ENCODE measurements at places on chromosomes 1 and 21.

GRCh38 chr21:42384156-42384945, 11.5 kb downstream of the TMPRSS3 start:
- DNase-seq: no peak

DNA sequence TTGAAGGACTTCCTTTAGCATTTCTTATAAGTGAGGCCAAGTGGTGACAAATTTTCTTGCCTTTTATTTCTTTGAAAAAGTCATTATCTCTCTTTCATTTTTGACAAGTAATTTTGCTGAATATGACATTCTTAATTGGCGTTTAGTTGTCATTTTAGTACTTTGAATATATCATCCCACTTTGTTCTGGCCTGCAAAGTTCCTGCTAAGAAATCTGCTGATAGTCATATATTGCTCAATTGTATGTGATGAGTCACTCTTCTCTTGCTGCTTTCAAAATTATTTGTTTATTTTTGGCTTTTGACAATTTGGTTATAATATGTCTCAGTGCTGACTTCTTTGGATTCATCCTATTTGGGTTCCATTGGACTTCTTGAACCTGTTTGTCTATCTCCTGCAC, 312.6 kb downstream of the DUSP10 start:
- DNase-seq: no peak

GRCh38 chr1:107653765-107654164, 311.2 kb downstream of the VAV3 start:
- no peak for DNase-seq

DNA sequence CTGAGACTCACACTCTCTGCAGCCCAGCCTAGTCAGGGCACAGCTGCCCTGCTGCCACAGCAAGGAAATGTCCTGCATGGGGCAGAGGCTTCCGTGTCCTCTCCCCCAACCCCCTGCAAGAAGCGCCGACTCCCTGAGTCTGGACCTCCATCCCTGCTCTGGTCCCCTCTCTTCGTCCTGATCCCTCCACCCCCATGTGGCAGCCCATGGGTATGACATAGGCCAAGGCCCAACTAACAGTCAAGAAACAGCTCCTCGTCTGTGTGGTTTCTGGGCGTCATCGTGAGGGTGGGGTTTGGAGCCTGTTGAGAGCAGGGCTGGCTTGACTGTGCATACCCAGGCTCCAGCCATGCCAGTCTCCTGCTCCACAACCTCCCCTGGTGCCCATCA, 19.5 kb downstream of the FAAH start:
- no peak for DNase-seq

DNA sequence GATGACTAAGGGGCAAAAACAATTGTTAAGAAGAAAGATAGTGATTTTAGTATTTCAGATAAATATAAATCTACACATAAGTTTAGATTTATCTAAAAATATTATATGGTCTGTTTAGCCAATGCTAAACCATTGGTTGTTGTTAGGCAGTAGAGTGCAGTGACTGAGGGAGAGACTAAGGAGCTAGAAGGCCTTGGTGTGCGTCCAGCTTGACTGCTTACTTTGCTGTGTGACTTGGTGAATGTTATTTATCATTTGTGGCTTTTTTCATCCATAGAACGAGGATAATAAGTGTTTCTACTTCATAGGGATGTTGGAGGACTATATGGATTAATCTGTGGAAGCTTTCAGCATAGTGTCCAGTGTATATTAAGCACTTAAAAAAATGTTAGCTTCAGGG, 264.7 kb upstream of the C1orf105 start:
- no peak for DNase-seq

DNA sequence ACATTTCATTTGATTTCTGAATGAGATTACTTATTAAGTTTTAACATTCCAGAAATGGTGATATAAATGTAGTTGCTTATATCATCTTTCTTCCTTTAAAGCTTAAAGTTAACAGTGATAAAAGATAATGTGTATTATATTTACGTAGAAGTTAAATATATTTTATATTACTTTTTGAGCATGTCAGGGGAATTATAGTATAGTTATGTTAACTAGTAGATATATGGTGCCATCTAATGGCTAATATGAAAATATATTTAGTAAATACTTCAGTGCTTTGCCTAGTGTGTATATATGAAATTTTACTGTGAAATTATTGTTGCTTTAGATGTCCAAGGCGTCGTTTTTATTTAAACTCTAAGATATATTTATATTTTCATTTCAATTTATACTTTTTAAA, 51.5 kb downstream of the SYT14 start:
- DNase-seq: no peak

DNA sequence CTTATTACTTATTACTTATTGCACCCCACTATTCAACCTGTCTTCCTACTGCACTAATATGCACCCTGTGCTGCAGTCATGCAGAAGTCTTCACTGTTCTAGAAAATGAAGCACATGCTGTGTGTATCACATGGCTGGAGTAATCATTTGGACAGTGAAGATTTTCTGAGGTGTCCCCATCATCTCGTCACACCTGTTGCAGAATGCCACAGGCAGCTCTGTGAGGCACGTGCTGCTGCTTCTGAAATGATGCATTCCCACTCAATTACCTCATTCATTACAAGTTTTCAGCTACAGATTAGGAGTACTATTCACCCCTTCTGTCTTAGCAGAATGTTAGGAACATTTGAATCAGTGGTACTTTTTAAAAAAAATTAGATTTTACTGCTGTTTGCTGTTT, 325.7 kb upstream of the ST6GALNAC5 start:
- DNase-seq: no peak

DNA sequence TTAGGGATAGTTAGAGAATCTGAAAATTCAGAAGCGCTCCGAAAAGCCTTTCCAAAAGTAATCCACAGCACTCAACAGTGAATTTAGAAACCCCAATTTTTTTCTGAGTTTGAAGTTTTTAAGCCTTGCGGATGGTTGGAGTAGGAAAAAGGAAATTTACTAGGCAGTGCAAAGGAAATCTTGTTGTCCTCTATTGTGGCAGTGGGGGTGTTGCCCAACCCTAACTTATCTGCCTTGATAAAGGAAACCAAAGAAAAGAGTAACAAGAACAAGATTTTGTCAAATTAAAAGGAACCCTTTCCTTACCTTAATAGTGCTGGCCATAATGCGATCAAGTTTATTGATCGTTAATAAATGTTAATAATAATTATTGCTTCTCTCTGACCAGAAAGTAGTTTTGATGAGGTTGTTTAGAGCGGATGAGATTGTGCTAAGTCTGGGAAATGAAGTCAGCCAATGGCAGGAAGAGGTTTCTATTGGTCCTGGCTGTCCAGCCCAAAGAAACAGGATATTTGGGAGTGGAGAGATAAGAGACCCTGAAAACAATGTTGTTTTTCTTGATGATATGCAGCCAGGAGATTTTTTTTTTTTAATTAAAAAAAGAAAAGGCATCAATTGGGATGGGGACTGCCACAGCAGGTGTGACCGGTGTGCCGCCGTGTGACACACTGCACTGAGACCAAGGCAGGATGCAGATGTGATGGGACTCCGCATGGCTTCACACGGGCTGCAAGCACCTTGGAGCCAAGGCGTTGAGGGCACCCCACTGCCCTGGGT, at the start of gene ERG:
Gene ERG, minus strand, starts transcription at position 421 of the 777 bp plus-strand sequence. Its CDS starts 97 bp downstream, at position 324.
- DNase-seq: no peak

GRCh38 chr1:231584117-231584516, 42.5 kb upstream of the DISC1 start:
- no peak for DNase-seq

GRCh38 chr1:239367196-239367810, 19.1 kb upstream of the CHRM3 start:
- no peak for DNase-seq

GRCh38 chr1:87644579-87645190, 316.0 kb downstream of the LMO4 start:
- DNase-seq: no peak

GRCh38 chr1:207867136-207868109, 43.5 kb downstream of the CD34 start:
- no peak for DNase-seq

- DNase-seq: no peak
Observed at GRCh38 chr1:229043115-229043514, 227.8 kb upstream of the RAB4A start.

DNA sequence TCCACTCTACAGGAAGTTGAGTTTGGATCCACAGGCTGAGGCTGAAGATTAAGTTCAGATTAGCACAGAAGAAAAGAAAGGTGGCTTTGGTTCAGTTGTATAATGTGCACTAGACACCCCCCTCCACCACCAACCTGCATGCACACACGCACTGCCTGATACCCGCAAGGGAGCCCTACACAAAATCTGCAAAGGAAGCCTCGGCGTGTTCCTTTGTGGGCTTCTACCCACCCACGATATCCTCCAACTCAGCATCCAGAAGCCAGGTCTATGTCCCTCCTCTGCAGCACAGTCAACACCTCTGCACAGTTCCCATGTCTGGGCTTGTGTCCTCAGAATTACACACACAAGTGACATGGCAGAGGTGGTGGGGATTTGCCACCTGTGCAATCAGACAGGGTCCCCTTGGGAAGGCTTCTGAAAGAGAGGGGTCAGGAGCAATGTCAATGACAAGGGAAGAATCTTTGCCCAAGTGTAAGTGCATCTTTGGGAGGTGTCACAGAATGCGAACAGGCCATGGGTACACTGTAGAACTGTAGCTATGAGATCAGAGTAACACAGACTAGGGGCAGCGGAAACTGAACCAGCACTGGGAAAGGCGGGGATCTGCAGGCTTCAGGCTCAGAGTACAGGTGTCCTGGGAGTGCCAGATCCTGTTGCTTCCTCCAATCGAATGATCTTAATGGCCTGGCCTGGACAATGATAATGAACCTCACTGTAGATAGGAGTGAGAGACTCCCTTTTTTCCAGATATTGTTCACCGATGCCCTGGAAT, 148.6 kb upstream of the ETV3 start:
- DNase-seq: no peak

DNA sequence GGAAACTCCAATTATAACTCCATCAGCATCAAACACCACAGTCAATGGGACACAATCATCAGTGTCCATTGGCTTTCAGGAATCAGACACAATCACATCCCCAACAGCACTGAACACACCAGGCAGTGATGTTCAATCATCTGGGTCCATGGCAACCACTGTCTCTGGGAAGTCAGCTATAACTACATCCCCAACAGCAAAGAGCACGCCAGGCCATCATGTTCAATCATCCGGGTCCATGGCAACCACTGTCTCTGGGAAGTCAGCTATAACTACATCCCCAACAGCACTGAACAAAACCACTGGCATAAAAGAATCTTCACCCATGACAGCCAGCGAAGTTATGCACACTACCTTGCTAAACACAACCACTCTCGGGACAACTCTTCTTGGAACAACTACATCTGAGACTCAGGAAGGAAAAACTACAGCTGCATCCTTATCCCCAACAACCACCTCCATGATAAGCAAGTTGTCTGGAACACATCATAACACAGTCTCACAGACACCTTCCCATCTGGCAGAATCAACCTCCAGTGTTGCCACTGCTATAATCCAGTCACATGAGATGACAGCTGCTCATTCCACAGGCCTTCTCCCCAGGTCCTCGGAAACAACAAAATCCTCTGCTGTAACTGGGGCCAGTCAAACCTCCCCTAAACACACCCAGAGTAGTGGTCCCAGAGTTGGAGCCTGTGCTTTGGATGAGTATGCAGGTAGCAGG, 19.9 kb downstream of the CATSPER4 start:
- DNase-seq: no peak

DNA sequence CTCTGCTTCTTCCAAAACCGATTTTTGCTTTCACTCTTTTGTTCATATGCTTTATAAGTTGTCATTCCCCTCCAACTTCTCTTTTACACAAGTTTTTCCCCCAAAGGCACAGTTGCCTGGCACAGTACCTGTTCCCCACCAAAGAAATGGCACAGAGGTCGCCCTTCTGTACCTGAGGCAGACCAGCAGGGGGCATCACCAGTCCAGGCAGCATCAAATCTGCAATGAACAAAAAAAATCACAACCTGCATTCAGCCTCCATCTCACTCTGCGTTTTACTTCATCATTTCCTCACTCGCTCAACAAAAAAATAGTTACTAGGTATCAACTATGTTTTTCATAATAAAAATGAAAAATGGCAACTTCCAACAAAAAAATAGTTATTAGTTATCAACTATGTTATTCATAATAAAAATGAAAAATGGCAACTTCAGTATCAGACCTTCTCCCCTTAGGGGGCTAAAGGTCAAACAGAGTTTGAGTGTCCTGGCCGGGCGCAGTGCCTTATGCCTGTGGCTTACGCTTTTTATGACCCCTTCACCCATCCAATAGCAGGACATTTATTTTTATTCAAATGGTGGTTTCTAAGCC, 4.1 kb downstream of the EIF2D start:
- peak; percentile 34 for DNase-seq

DNA sequence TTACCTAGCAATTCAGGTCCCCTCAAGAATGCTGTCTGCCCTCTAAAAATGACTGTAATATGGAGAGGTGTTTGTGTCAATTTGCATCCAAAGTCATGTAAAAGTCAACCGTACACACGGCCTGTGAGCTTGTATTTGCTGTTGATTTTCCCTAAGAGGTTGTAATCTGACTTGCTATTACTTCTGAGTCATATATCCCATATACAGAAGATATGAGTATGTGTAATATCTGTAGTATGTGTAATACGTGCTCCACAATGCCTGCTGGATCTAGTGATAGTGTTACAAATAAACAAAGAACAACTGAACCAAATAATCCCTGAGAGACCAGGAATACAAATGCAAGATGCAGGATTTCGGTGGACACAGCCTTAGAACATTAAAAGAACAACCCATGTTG, 1.4 kb upstream of the KCNJ6 start:
- no peak for DNase-seq

- peak; percentile 45 for DNase-seq
Observed at GRCh38 chr1:8152731-8153702, 126.9 kb upstream of the ERRFI1 start.

GRCh38 chr21:34703571-34703970, 34.8 kb downstream of the CLIC6 start:
- no peak for DNase-seq

DNA sequence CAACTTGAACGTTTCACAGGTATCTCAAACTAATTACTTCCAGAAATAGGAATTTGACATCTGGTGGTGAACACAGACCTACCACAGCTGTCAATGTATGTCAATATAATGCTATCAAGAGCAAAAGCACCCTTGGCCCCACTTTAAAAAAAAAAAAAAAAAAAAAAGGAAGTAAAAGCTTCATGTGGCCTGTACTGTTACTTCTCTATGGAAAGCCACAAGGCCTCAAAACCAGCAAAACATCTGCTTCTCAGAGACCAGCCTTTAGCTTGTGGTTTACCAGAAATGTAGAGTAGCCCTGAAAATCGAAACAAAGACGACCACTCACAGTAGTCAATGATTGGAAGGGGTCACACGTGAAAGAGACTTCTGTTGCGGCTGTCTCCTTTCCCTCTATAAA, 109.6 kb downstream of the SLC45A1 start:
- DNase-seq: no peak

- DNase-seq: peak; percentile 71
Observed at GRCh38 chr1:65687428-65688214, 105.1 kb upstream of the PDE4B start.

DNA sequence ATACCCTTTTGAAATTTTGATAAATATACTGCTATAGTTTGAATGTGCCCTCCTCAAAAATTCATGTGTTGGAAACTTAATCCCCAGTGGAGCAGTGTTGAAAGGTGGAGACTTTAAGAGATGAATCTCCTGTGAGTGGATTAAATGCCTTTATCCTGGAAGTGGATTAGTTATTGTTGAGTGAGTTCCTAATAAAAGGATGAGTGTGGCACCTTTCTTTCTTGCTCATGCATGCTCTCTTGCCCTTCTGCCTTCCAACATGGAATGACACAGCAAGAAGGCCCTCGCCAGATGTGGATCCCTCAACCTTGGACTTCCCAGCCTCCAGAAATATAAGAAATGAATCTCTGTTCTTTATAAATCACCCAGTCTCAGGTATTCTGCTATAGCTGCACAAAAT, 51.8 kb downstream of the CD160 start:
- no peak for DNase-seq

Data from effector CD8-positive, alpha-beta T cell (primary cell).